ENCODE measurements at places on chromosomes 11 and 22.

- H3K4me1 ChIP-seq, result no peaks in the 10 kb centered on the region
- no peak for DNase-seq
- H3K4me3 ChIP-seq, result no peak overlapping the region
- H3K27ac ChIP-seq, result no peak overlapping the region
- H3K36me3 ChIP-seq, result no peaks in the 10 kb centered on the region
Observed at GRCh38 chr11:28984231-28984630, 876.0 kb downstream of the METTL15 start.

GRCh38 chr11:66616379-66617154 lies at the start of gene RBM14:
Gene RBM14, plus strand, starts transcription at chr11:66616630. Its CDS starts 91 bp downstream, at chr11:66616721.
- peaks cover 3% of the 10 kb centered on the region for H3K36me3 ChIP-seq
- peaks cover 42% of the 10 kb centered on the region for H3K4me1 ChIP-seq
- H3K27me3 ChIP-seq, result no peaks in the 10 kb centered on the region
- DNase-seq, result peak; percentile 94
- H3K4me3 ChIP-seq, result peak within 1 kb of the TSS; percentile 91
- H3K27ac ChIP-seq, result peak within 1 kb of the TSS; percentile 96

DNA sequence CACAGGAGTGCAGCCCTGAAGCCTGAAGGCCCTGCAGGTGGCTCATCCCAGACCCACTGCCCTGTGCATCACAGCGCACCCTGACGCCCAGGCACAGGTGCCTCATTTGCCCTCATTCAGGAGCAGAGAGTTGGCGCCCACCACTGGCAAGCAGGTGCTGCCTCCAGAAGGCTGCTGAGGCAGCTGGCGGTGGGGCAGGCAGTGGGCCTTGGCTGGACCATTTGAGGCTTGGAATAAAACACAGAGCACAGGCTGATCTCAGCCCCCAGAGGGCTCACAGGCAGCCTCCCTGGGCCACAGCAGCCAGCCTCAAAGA lies 1151.9 kb downstream of the BRD1 start:
- H3K27me3 ChIP-seq, result no peaks in the 10 kb centered on the region
- H3K4me3 ChIP-seq, result no peak overlapping the region
- DNase-seq, result no peak

- H3K27ac ChIP-seq, result no peak overlapping the region
- no peaks in the 10 kb centered on the region for H3K27me3 ChIP-seq
- DNase-seq, result no peak
- H3K36me3 ChIP-seq, result no peaks in the 10 kb centered on the region
Observed at GRCh38 chr11:46202149-46202548, 75.3 kb upstream of the CREB3L1 start.

- no peak overlapping the region for H3K4me3 ChIP-seq
- H3K27ac ChIP-seq, result no peak overlapping the region
- no peaks in the 10 kb centered on the region for H3K4me1 ChIP-seq
- H3K27me3 ChIP-seq, result no peaks in the 10 kb centered on the region
Observed at GRCh38 chr11:46223252-46223513, 54.3 kb upstream of the CREB3L1 start.

DNA sequence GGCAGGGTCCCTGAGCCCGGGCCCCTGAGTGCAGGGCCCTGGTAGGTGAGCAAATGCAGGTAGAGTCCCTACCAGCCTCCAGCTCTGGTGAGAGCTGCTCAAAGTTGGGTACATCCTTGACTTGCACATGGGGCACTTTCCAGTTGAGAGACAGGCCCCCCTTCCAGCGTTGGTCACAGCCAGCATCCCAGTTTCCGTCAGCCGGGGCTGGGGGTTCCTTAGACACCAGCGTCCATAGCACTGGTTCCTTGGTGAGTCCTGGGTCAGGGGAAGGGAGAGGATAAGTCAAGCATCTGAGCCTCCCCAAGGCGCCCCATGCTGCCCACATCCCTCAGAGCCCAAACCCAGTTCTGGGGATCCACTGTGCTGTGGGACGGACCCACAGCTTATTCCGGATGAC lies 5.6 kb downstream of the PNPLA5 start:
- no peaks in the 10 kb centered on the region for H3K36me3 ChIP-seq
- H3K4me3 ChIP-seq, result no peak overlapping the region
- no peak overlapping the region for H3K27ac ChIP-seq
- DNase-seq, result no peak
- H3K4me1 ChIP-seq, result peaks cover under 1% of the 10 kb centered on the region

DNA sequence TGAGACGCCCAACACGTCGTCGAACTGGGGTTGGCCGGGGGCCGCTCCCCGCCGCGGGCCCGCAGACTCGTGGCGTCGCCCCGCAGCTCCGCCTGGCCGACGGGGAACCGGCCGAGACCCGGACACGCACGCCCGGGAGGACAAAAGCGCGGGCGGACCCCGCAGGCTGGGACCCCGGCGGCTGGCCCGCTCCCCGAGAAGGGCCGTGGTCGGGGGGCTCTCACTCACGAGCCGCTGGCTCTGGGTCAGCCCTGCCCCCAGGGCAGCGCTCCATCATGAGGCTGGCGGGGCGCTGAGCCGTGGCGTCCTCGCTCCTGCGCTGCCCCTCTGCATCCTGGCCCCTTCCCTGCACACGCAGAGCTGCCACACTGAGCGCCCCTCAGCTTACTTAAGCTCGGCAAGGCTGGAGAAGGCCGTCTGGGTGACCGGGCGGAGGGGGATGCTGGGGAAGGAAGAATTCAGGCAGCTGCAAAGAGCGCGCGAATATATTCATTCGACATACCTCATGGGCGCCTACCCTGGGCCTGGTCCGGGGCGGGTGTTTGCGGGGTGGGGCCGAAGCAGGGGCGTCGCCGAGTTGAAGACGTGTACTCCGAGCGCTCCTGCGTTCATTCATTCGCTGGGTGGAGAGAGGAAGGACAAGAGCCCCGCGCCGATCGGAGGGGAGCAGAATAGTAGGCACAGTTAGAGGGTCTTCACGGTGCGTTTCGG lies 579 bp upstream of the CYB5R2 start:
- H3K27ac ChIP-seq, result peak overlapping the region; percentile 52
- peaks cover 5% of the 10 kb centered on the region for H3K4me1 ChIP-seq
- no peaks in the 10 kb centered on the region for H3K36me3 ChIP-seq
- no peaks in the 10 kb centered on the region for H3K27me3 ChIP-seq
- peak overlapping the region; percentile 90 for H3K4me3 ChIP-seq

GRCh38 chr11:72630104-72630852 lies 43.9 kb downstream of the PDE2A start:
- H3K27ac ChIP-seq, result no peak overlapping the region
- H3K27me3 ChIP-seq, result no peaks in the 10 kb centered on the region
- H3K36me3 ChIP-seq, result no peaks in the 10 kb centered on the region
- DNase-seq, result no peak
- no peak overlapping the region for H3K4me3 ChIP-seq

- no peaks in the 10 kb centered on the region for H3K27me3 ChIP-seq
- no peaks in the 10 kb centered on the region for H3K36me3 ChIP-seq
- H3K27ac ChIP-seq, result no peak within 1 kb of the TSS
- H3K4me1 ChIP-seq, result no peaks in the 10 kb centered on the region
- no peak within 1 kb of the TSS for H3K4me3 ChIP-seq
Observed at GRCh38 chr11:3218483-3219280, at the start of gene MRGPRG. Gene MRGPRG, minus strand, starts transcription at chr11:3218813. Its CDS starts 0 bp downstream, at chr11:3218813.

DNA sequence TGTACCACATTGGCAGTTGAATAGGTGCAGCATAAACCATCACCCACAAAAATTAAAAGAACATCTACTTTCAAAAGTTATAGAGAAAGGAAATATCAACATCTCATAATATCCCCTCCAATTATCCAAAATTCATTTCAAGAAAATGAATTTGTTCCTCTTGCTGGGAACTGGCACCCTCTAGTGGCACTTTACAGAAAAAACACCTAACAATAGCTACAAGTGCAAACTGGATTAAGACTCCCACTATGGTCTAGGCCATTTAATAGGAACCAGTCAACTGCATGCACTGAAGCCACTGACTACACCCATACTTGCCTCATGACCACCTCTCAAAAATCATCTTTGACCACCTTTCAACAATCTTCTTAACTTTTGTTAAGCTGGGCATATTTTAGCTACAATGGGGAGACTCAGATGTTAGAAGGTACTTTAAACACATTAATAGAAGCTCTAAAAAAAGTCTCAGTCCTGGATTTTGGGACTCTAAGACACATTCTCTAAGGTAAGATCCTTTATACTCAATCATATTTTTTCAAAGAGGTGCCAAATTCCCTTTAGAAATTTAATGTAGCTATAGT lies 17.3 kb downstream of the TRAF6 start:
- H3K4me3 ChIP-seq, result no peak overlapping the region
- no peak overlapping the region for H3K27ac ChIP-seq
- DNase-seq, result no peak
- H3K27me3 ChIP-seq, result no peaks in the 10 kb centered on the region
- H3K4me1 ChIP-seq, result peaks cover 7% of the 10 kb centered on the region

- DNase-seq, result no peak
- no peak overlapping the region for H3K4me3 ChIP-seq
- no peak overlapping the region for H3K27ac ChIP-seq
- no peaks in the 10 kb centered on the region for H3K27me3 ChIP-seq
Observed at GRCh38 chr11:89498845-89499448, 7.8 kb upstream of the NOX4 start.

DNA sequence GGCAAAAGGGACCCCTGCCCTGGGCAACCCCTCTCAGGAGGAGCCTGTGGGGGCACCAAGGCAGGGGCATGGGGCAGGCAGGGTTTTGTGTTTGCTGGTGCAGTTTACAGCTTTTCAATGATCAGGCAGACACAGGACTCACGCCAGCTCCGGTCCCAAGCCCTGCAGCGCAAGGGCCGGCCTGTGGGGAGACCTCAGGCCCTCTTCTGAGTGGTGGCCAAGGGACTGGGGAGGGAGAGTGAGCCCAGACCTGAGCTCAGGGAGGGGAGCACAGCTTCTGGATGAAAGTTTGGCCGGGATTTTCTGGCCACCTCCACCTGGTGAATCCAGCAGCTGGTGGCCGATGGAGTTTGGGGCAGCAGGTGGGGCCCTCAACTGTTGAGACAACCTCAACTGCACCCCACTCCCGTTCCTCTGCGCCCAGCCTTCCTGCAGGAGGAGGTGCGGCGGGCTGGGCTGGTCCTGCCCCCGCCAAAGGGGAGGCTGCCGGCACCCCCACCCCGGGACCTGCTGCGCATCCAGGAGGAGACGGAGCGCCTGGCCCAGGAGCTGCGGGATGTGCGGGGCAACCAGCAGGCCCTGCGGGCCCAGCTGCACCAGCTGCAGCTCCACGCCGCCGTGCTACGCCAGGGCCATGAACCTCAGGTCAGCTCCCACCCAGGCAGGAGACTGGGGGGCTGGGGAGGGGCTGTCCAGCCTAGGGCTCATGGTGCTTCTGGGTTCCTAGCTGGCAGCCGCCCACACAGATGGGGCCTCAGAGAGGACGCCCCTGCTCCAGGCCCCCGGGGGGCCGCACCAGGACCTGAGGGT lies 3.6 kb downstream of the TCIRG1 start:
- no peak for DNase-seq
- H3K27me3 ChIP-seq, result no peaks in the 10 kb centered on the region
- H3K4me3 ChIP-seq, result no peak overlapping the region
- peaks cover 29% of the 10 kb centered on the region for H3K36me3 ChIP-seq
- H3K4me1 ChIP-seq, result peaks cover 19% of the 10 kb centered on the region

- no peaks in the 10 kb centered on the region for H3K4me1 ChIP-seq
- no peak overlapping the region for H3K4me3 ChIP-seq
- H3K36me3 ChIP-seq, result no peaks in the 10 kb centered on the region
- no peak for DNase-seq
- no peak overlapping the region for H3K27ac ChIP-seq
Observed at GRCh38 chr11:131303611-131304119, 66.8 kb upstream of the NTM start.

DNA sequence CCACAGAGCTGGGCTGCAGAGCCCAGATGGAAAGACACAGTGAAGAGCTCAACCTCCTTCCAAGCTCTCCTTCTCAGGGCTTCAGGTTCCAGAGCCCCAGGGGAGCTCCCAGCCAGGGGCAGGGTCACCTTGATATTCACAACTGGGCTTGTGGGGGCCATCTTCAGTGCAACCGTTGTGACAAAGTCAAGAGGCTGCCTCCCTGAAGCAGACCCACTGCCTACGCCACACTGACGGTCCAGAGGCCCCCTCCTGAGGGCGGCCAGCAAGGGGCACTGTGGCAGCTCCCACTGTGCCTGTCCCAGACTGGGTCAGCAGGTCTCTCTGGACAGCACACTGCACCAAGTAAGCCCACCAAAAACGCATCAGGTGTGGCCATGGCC lies 84.1 kb downstream of the DGCR2 start:
- H3K4me3 ChIP-seq, result no peak overlapping the region
- no peaks in the 10 kb centered on the region for H3K27me3 ChIP-seq
- H3K36me3 ChIP-seq, result peaks cover 41% of the 10 kb centered on the region
- H3K4me1 ChIP-seq, result no peaks in the 10 kb centered on the region
- no peak overlapping the region for H3K27ac ChIP-seq
- no peak for DNase-seq

GRCh38 chr11:66845143-66845875 lies 2.1 kb downstream of the RCE1 start:
- peaks cover 16% of the 10 kb centered on the region for H3K36me3 ChIP-seq
- no peak for DNase-seq
- H3K27ac ChIP-seq, result no peak overlapping the region
- H3K4me1 ChIP-seq, result peaks cover 28% of the 10 kb centered on the region
- H3K4me3 ChIP-seq, result no peak overlapping the region
- H3K27me3 ChIP-seq, result no peaks in the 10 kb centered on the region

DNA sequence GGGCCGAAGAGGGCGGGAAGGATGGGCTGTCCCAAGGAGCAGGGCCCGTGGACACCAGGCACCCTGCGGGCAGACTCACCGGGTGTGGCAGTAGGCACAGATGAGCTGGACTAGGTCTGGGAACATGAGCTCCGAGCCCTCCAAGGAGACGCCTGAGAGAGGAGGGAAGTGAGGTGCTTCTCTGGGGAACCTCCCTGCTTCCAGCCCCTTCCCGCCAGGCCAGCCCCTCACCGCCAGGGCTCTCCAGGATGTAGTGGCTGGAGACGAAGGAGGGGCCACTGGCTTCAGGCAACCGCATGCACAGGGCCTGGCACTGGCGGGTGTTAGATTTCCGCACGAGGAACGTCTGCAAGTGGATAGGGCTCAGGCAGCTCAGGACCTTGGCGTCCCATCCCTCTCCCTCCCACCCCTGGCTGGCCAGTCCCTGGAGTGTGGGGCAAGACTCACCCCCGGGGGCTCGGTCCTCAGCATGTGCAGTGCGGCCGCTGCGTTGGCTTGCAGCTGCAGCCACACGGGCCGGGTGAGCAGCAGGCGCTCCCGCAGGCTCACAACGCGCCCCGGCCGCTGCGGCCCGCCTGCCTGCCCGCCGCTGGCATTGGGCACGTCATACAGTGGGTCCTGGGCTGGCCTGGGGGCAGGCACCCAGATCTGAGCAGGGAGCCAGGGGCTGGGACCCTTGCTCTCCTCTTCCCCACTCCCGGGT lies 552 bp downstream of the RIN1 start:
- H3K4me1 ChIP-seq, result peaks cover 20% of the 10 kb centered on the region
- H3K36me3 ChIP-seq, result peaks cover 18% of the 10 kb centered on the region
- DNase-seq, result no peak
- H3K4me3 ChIP-seq, result peak overlapping the region; percentile 83
